ENCODE measurements at places on chromosomes 12 and 14. TPM values are rescaled to one million over a fixed set of nuclear protein-coding genes. Genes with fewer than 3 reads are reported as not detected.

DNA sequence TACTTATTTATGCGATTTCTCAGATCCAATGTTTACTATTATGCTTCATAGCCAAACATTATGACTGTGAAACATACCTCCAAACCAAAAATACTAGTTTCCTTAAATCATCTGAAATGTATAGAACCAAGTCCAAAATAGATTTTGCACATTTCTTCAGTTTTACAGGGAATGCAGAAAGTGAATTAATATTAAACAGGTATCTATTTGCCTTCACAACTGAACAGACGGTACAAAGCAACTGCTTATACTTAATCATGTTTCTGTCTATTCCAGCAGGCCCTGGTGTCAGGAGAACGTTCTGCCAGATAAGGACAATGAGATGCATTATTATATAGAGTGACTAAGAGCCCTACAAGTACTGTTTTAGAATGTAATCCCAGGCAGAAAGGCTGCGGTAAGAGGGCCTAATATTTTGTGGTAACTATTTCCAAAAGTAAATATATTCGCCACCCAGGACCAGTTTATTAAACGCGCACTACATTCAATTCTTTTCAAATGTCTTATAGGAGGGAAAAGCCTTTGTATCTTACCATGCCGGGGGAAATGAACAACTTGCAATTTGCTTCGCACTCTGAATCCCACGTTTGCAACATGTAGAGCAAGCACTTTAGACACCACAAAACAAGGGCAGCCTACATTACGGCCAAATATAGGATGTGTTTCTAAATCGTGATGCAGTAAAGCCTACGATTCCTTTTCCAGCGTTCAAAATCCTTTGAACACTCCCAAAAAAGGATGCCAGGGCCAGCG, 1.5 kb downstream of the CORO1C start:
- peak overlapping the region; percentile 90 for H3K4me3 ChIP-seq
- peaks cover 1% of the 10 kb centered on the region for H3K36me3 ChIP-seq
- H3K27me3 ChIP-seq: no peaks in the 10 kb centered on the region

LUM gene
- polyA plus RNA-seq: 0.37 TPM

DNA sequence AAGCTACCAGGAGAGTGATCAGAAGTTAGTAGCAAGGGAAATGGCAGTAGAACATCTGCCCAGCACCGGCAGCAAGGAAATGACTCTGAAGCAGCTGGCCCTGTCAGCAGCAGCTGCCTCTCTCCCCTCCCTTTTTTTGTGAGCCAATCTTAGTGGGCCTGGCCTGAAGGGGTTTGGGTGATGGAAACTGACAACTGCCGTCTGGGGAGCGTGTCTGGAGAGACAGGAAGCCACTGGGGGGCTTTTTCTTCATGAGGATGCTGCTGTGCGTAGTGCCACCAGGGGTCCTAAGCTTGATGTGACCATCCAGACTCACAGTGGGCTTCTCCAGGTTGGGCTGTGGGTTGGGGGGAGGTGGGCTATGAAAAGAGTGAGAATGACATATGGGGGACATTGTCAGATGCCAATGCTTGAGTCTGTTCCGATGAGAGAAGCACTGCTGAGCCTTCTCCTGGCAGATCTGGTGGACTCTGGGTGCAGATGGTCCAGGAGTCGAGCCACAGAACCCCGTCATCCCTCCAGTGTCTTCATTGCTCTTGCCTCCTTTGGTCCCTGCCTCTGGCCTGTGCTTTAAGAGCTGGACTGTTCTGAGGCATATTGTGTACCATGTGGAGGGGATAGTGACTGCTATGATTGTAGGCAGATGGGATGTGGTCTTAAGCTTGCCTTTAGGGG, 87.6 kb upstream of the HIF1A start:
- H3K4me1 ChIP-seq: no peaks in the 10 kb centered on the region
- H3K27me3 ChIP-seq: no peaks in the 10 kb centered on the region
- no peak overlapping the region for H3K27ac ChIP-seq
- no peaks in the 10 kb centered on the region for H3K36me3 ChIP-seq
- DNase-seq: no peak

GRCh38 chr12:95253386-95253785, 35.8 kb downstream of the VEZT start:
- peaks cover 10% of the 10 kb centered on the region for H3K4me1 ChIP-seq
- peaks cover 9% of the 10 kb centered on the region for H3K36me3 ChIP-seq
- H3K4me3 ChIP-seq: no peak overlapping the region
- no peak overlapping the region for H3K27ac ChIP-seq

DNA sequence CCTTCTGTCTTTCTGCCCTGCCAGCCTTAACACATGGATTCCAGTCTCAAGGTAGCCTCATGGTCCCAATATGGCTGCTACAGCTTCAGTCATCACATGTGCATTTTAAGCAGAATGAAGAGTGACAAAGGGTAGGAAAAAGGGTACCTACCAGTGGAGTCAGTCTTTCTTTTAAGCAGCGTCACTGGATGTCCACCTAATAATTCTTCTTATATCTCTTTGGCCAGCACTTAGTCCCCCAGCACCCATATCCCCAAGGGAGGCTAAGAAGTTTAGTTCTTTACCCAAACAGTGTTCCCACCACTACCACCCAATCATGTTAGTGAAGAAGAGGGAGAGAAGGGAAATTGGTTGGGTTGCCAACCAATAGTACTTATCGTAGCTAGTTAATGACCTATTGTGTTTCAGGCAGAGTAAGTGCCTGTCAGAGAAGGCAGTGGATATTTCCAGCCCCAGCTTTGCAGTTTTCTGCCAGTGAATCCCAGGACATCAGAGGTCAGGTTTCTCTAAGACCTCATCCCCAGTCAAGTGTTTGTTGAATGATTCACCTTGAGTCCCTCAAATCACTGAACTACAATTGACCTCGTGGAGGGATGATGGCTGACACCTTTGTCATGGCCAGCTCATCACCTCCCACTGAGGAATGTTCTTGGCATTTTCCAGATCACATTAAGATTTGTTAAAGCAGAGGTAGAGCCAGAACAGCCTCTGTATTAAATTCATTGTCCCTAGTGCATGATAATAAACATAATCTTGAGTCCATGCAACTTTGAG, 250.9 kb upstream of the CRY1 start:
- no peak for DNase-seq
- H3K4me3 ChIP-seq: no peak overlapping the region
- H3K27me3 ChIP-seq: no peaks in the 10 kb centered on the region
- H3K36me3 ChIP-seq: no peaks in the 10 kb centered on the region
- H3K27ac ChIP-seq: no peak overlapping the region
- H3K4me1 ChIP-seq: peaks cover 28% of the 10 kb centered on the region

DNA sequence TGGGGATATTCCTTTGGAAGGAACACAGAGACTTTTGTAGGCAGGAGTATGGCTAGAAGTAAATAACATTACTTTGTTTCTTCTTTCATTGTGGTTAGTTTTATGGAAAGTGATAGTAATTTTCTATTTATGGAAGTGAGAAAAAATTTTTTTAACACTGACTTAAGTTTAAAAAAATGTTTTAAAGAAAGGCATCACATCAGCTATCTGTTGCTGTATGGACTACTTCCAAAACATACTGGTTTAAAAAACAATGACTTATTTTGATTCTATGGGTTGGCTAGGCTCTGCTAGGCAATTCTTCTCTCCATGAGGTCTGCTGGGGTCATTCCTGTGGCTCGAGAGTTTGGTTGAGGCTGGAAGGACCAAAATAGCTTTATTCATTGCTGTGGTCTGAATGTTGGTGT, 31.7 kb upstream of the SLC38A2 start:
- H3K27ac ChIP-seq: no peak overlapping the region
- peaks cover 30% of the 10 kb centered on the region for H3K4me1 ChIP-seq
- H3K36me3 ChIP-seq: no peaks in the 10 kb centered on the region
- no peaks in the 10 kb centered on the region for H3K27me3 ChIP-seq
- H3K4me3 ChIP-seq: no peak overlapping the region

NDRG2 gene
- 15.4 TPM for polyA plus RNA-seq

PROX2 gene
- not detected for polyA plus RNA-seq

GRCh38 chr12:112777387-112778310, 13.9 kb upstream of the RPH3A start:
- H3K36me3 ChIP-seq: no peaks in the 10 kb centered on the region
- no peaks in the 10 kb centered on the region for H3K27me3 ChIP-seq
- H3K27ac ChIP-seq: no peak overlapping the region
- H3K4me1 ChIP-seq: no peaks in the 10 kb centered on the region
- no peak overlapping the region for H3K4me3 ChIP-seq

OAS2 gene
- 92.7 TPM for polyA plus RNA-seq

DNA sequence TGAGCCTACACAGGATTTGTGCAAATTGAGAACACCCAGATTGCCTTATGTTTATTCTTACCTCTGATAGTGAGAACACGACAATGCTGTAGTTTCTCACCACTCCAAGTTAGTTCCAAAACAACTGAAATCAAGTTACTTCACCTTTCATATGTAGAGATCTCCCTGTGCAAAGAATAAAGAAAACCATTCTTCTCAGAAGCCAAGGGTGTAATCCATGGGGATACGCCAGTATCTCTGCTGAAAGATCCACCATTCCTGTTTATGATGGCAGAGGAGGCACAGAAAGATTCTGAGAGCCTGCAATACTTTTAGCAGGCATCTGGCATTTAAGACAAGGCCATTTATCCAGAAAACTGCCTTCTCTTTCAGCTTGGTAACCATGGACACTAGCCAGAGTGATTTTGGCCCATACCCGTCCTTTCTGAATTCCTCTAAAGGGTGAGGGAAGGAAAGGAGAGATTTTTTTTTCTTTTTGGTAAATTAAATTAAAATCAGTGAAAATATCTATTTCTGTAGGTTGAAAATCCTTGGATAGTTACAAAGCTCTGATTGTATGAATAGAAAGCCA, 355.4 kb upstream of the FAR2 start:
- H3K36me3 ChIP-seq: no peaks in the 10 kb centered on the region
- no peaks in the 10 kb centered on the region for H3K27me3 ChIP-seq
- H3K27ac ChIP-seq: no peak overlapping the region
- H3K4me3 ChIP-seq: no peak overlapping the region
- DNase-seq: no peak
- H3K4me1 ChIP-seq: no peaks in the 10 kb centered on the region
